ENCODE measurements at places on chromosomes 1 and 21.

GRCh38 chr21:45448283-45448809, 43.4 kb downstream of the COL18A1 start:
- DNase-seq, result no peak

DNA sequence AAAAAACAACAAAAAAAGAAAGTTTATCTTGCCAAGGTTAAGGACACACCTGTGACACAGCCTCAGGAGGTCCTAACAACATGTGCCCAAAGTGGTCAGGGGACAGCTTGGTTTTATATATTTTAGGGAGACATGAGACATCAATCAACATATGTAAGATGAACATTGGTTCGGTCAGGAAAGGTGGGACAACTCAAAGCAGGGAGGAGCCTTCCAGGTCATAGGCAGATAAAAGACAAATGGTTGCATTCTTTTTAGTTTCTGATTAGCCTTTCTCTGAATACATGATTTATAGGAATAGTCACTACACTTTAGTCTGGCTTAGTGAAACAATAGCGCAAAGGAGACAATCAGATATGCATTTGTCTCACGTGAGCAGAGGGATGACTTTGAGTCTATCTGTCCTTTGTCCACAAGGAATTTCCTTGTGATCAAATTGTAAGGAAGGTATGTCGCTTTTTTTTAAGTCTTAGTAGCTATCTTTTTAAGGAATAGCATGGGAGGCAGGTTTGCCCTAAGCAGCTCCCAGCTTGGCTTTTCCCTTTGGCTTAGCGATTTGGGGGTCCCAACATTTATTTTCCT, 23.3 kb upstream of the OVAAL start:
- DNase-seq, result no peak

DNA sequence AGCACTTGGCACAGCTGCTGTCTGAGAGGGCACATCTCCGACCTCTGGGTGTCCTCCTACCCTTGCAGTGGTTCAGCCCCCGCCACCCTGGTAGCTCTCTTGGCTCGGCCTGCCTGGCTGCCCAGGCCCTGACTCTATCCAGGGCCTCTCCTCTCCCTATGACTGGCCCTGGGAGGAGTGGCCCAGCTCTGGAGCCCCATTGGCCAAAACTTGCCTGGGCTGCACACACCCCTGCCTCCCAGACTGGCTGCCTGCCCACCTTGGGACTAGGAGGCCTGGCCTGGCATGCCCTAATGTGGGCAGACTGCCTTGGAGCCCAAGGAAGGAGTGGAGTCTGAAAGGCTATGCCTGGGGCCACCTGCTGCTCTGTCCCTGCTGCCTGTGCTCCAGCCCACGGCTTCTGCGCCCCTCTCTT, 33.6 kb downstream of the ACOT11 start:
- DNase-seq, result no peak

DNA sequence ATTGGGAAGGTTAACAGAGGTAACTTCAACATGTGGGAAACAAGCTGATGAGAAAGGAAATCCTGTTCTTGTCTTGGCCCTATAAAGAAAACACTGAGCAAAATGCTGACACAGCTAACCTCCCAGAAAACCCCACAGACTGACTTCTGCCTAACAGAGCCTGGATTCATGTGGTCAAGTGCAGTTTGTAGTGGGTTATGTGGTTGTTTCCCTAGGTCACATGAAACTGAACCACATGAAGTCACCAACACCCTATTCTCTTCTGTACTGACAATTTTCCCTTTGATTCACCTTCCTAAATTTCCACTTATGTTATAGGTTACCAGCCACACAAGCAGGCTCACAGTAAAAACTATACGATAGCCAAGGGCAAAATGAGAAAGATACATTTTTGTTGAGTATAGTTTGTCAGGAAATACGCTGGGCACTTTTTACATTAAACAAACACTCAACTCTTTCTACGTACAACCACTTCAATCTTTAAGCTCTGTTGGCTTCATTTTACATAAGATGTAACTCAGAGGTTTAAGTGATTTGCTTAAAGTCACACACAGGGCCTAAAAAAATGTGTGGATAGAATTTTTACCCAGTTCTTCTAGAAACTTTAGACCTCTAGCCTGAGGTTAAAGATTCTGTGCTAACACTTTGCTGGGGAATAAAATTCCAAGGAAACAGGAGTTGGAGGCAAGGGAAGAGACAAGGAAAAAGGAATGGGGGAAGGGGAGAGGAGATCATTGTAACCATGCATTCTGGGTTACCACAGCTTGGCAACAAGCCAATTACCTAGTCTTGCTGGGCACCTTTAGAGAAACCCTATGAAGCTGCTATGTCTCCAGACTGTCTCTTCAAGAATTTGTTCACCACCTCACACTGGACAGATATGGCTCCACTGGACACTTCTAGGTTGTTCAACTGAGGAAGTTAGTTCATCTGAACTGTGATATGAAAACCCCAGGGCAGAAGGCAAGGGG, 601.6 kb upstream of the USP24 start:
- DNase-seq, result no peak

DNA sequence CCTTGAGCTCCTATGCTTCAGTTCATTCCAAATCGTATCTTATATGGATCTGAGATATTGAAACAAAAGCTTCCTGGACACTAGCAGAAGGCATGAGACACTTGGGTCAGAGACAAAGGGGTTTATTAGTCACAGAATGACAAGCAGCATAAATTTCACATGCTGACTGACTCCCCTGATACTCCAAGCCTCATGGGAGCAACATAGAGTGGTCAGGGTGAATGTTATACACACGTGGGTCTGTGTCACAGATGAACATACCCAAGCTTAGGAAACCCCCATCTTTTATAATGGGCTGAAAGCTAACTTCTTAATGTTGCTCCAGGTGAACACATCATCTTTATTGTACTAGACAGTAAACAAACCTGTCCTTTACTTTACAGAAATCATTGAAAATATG, 599.9 kb upstream of the RGS18 start:
- no peak for DNase-seq

- no peak for DNase-seq
Measured at GRCh38 chr1:199308349-199308846, 669.6 kb downstream of the PTPRC start.

DNA sequence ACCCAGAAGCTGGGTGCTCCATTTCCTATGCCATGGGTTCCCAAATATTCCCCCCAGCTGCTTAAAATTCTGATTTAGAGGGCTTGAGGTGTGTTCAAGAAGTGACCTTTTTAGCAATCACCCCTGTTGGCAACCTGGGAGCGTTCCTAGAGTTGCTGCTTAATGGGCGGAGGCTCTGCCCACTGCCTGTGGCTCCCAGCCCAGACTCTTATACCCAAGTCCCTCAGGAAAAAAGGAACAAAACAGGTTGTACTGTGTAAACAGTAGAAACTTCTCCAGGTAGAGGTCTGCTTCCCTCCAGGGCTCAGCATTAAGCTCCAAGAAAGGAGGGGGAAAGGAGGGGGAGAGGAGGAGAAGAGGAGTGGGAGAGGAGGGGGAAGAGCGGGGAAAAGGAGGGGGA, 14.6 kb upstream of the TENT5C start:
- no peak for DNase-seq

DNA sequence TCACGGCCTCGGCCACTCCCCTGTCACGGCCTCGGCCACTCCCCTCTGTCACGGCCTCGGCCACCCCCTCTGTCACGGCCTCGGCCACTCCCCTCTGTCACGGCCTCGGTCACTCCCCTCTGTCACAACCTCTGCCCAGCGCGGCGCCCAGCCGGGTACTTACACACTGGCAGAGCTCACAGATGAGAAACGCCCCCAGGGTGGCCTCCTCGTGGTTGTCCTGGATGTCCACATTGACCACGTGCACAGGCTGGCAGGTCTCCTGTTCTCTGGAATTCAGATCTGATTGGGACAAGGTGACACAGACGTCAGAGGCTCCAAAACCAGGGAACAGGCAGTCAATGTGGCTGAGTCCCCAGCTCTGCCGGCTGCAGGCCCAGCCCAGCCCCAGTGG, 3.3 kb upstream of the TMEM240 start:
- no peak for DNase-seq

- DNase-seq, result no peak
Measured at GRCh38 chr1:238312969-238313368, 422.2 kb upstream of the ZP4 start.

DNA sequence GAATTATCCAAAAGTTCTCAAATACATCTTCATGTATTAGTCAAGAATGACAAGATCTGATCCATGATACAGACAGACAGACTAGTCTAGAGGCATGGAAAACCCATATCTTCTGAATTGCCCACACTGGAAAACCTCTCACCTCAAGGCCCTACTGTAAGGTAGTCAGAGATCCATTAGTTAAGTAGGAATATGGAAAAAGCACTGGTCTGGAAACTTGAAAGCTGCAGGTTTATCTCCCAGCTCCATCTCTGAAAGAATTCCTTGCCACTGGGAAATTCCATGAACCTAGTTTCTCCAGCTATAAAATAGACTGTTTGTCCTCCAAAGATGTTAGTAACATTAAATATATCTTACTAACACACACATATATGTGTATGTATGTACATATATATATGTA, 169.2 kb downstream of the AKT3 start:
- DNase-seq, result no peak

DNA sequence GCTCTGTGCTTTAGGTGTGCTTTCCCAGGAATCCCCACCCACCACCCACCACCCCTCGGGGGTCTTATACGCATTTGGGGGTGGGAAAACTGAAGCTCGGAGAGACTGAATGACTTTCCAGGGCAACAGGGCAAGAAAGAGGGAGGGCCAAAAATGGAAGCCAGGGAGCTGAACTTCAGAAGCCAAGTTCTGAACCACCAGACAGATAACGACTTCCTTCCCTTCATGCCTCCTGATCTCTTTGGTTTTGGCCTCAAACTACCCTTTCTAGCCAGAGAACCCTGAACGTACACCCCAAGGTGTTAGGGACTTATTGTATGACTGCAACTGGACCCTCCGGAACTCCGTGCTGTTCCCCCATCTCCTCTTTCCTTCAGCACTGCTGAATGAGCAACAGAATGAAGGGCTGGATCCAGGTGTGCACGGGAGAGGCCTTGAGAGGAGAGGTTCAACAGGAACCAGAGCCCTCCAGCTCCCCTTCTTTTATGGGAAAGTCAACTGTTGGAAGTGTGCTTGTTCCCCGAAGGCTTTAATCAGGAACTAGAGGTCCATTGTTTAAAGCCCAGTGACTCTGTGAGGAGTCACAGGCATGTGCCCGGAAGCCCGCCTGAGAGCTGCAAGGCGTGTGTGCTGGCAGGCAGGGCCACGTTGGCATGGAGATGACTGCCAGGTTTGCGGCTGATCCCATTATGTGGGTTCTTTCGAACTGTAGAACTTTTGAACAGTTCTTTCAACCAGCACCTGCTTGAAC, 3.1 kb downstream of the BACE2 start:
- no peak for DNase-seq

GRCh38 chr1:153629971-153630370, 1.7 kb downstream of the S100A1 start:
- no peak for DNase-seq

DNA sequence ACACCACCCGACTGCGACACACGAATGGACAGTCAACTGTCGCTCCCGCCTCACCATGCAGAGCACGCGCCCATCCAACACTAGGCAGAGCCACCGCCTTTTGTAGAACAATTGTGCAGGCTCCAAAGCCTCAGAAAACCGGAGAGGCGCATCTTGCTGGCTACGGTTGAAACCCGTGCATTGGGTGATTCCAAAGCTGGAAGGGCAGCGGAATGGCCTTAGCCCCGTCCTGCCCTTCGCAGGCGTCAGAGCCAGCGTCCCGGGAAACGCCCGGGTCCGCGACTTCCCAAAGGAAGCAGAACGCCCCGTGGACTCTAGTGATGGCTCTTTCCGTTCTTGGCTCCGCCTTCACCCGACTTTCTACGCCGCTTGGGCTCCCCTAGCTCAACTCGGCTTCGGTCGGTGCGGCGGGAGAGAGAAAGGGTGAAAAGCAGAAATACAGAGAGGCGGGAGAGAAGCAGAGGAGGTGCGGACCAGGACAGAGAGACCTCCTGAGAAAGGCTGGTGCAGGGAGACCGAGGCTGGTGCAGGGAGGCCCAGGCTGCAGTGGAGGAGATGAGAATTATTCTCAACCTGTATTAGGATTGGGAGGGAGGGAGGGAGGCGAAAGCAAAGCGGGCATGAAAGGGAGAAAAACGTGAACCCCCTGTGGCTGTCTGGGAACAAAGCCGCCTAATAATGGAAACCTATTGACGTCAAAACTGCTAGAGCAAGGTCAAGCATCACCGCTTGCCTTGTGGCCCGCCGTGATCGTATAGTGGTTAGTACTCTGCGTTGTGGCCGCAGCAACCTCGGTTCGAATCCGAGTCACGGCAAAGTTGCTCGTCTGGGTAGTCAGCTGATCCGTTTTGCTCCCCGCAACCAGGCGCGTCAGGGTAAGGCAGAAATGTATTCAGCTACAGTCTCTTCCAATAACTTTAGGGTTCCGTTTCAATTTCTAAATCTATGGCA, 99.5 kb downstream of the PRKAB2 start:
- no peak for DNase-seq

- DNase-seq, result no peak
Measured at GRCh38 chr21:26933448-26933847, 33.4 kb downstream of the ADAMTS5 start.
